Muscle of leg (tissue), 16 donors: ENCODE measurements at places on chromosomes 2 and 18.

- DNase-seq: no peak
Observed at GRCh38 chr18:72692595-72692994, 148.5 kb upstream of the CBLN2 start.

- no peak for DNase-seq
Observed at GRCh38 chr2:199136242-199136641, 321.5 kb downstream of the SATB2 start.

GRCh38 chr2:36831185-36831584, 134.7 kb downstream of the VIT start:
- no peak for DNase-seq

DNA sequence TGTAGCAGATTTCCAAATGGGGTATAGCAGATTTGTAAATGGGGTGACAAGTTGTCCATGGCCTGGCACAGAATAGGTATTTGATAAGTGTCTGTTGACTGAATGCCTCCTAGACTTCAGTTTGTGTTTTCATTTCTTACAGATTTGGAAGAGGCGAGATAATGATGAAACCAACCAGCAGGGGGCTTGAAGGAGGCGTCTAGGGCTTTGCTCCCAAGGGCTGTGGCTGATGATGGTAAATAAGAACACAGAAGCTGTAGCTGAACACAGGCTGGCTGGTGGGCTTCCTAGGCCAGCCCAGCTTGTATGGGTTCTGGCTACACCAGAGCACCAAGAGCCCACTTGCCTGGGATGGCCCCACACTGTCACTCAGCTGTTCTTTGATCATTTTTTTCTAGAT, 19.4 kb downstream of the SFTPB start:
- DNase-seq: no peak

DNA sequence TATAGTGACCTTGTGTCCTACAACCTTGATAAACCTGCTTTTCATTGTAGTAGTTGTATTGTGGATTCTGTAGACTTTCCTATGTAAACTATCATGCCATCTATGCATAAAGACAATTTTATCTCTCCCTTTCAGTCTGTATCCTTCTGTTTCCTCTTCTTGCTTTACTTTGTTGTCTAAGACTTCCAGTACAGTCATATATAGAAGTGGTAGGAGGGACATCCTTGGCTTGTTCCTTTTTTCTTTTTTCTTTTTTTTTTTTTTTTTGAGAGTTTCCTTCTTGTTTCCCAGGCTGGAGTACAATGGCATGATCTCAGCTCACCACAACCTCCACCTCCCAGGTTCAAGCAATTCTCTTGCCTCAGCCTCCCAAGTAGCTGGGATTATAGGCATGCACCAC, 39.7 kb downstream of the UBE2F start:
- DNase-seq: no peak

DNA sequence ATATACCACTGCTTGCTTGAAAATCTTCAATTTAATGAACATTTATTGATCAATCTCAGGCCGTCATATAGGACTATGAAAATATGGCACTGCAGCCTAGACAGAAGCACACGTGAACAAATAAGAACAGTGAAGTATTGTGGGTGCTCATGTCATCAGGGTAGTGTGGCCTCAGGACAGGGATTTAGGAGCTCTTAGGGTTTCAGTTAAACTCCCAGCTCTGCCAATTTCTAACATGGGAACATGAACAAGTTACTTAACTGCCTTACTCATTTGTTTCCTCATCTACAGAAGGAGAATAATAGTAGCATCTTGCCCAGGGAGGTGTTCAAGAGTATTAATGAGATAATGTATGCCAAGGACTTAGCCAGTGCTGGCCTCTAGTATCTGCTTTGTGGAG, 146.0 kb upstream of the MAP3K20 start:
- DNase-seq: no peak

DNA sequence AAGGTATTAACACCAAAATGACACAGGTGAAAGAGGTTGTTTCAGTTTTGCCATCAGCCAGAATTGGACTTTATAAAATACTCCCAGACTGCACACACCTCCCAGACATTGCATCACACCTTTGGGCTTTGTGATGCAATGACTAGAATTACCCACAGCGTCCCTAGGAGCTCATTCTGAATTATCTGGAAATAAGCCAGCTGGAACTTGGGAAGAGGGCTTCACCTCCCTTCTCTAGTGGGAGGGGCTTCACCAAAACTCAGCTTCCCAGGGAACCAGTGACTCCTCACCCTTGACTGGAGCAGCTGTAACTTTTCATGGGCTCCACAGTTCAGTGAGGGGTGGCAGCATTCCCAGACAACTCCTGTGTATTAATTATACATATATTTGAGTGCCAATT, 83.1 kb upstream of the BZW1 start:
- no peak for DNase-seq

GRCh38 chr2:43065871-43066270, 160.5 kb downstream of the ZFP36L2 start:
- DNase-seq: no peak

- no peak for DNase-seq
Observed at GRCh38 chr2:527581-527980, 149.6 kb downstream of the TMEM18 start.

DNA sequence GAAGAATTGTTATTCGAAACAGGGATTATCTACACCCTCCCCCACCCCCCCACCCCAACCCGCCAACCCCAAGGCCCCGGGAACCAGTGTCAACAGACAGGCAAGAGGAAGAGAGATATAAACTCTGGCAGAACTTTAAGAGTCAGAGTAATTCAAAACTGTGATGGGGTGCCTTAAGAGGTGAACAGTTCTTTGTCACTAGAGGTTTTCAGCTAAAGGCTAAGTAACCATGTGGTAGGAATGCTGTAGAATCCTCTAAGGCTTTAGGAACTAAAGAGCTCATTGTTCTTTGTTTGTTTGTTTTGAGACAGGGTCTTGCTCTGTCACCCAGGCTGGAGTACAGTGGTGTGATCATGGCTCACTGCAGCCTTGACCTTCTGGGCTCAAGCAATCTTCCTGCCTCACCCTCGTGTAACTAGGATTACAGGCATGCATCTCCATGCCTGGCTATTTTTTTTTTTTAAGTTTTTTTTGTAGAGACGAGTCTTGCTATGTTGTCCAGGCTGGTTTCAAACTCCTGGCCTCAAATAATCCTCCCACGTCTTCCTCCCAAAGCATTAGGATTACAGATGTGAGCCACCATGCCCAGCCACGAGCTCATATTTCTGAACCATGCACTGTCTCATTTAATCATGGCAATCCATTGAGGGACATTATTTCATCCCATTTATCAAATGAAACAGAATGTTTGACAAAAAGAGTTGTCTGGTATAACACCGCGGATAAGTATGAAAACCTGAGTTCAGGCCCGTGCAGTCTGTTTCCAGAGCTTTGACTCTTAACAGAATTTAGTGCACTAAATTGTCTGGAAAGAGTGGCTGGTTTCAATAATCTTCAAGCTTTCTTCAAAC, 20.8 kb upstream of the TMEM17 start:
- no peak for DNase-seq

DNA sequence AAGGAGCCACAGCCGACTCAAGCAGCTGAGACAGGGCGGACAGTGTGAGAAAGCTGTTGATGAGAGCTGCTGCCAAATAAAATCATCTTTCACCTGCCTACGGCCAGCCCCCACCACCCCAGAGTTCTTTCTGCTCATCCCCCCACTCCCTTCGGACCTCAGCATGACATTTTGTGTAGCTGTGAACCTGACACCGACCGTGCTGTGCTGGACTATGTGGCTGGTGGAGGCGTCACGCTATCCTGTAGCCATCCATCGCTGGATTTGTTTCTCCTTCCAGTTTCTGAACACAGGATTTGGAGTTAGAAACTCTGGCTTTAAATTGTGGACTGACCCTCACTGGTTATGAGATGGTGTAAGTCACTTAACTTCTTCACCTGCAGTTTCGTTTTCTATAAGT, 317.3 kb downstream of the DCDC2C start:
- DNase-seq: no peak

- DNase-seq: no peak
Observed at GRCh38 chr2:176392744-176393414, 123.6 kb downstream of the MTX2 start.

GRCh38 chr18:12314591-12315305, 6.7 kb downstream of the TUBB6 start:
- peak; percentile 51 for DNase-seq

DNA sequence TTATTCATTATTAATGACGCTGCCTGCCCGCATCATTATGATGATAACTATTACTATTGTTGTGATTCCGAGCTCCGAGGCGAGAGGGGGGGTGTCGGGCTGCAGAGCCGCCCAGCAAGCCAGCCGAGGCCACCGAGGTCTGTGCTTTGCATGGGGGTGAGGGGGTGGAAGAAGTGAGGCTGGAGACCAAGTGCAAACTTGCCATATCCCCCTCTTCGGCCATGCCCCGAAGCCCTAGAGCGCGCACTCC, 3.6 kb downstream of the BCL11A start:
- DNase-seq: no peak

GRCh38 chr2:129849559-129850160, 129.8 kb upstream of the RAB6C start:
- peak; percentile 84 for DNase-seq

DNA sequence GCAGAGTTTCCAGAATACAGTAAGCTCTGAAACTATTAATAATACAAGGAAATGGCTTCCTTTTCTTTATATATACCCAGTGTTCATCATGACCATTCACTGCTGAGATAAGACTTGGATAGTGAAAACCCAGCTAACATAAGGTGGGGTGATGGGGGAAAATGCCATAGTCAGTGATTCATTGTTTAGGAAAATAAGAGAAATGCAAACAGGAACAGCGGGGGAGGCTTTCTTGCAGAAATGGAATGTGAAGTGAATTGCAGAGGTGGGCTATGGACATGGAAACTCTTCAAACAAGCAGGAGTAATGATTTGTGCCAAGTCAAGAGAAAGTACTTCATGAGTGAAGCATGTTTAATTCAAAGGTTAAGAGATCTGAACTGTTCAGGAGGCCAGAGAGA, 519.4 kb downstream of the TDRD15 start:
- no peak for DNase-seq

- DNase-seq: no peak
Observed at GRCh38 chr2:31324016-31324633, 90.2 kb downstream of the EHD3 start.

DNA sequence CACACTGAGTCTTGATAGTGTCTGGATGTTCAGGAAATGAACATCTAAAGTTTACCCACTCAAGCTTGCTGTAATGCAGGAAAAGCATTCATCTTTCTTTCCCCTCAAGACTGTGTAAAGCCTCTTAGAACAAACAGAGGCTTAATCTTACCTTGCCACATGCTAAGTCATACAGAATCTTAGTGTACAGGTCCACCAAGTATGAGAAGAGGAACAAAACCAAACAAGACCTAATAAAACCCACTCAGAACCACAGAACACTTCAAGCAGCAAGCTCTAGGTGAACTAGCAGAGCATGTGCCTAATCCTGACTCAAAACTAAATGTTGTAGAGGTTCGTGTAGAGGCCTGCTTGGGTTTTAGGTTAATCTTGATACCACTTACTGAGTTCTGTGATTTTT, 97.6 kb downstream of the SPTBN1 start:
- DNase-seq: no peak

DNA sequence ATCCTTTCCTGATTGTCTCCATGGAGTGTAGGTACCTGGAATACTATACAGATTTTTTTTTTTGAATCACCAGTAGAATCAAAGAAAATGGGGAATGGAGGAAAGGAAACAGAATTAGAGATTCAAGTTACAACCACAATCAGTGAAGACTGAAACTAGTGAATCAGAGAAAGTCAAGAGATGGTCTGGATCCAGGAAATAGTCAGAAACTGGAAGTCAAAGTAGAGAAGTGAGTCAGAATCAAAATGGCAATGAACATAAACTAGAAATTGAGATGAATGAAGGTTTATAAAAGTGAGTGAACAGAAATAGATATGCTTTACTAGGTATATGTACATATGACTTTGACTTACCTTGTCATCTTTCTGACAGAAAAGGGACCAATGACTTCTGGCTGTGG, 579.0 kb downstream of the PLCL1 start:
- DNase-seq: no peak

- no peak for DNase-seq
Observed at GRCh38 chr2:105882341-105882740, 137.6 kb downstream of the NCK2 start.

DNA sequence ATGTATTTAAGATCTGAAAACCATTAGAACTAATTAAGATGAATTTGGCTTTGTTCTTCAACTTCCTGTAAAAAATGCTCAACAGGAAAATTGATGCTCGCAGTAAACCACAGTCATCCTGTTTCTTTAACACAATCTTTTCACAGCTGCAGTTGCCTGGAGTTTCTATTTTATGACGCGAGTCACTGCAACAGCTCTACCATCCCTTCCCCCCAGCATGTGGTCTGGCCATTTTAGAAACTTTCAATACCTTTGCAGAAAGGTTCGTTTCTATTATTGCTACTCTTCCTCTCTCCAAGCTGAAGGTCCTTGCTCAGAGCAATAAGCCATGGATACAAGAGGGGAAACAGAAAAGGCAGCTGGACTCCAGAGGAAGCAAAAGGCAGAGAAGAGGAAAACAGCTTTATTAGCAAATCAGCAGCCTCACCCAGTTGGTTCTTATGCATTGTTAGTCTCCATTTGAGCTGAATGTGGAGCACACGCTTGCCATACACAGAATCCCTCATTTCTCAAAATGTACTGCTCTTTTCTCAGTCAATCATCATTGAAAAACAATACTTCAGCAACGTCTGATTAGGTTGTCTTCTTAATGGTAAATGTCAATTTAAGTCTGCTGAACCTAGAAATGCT, 3.9 kb downstream of the WIPF1 start:
- peak; percentile 90 for DNase-seq

DNA sequence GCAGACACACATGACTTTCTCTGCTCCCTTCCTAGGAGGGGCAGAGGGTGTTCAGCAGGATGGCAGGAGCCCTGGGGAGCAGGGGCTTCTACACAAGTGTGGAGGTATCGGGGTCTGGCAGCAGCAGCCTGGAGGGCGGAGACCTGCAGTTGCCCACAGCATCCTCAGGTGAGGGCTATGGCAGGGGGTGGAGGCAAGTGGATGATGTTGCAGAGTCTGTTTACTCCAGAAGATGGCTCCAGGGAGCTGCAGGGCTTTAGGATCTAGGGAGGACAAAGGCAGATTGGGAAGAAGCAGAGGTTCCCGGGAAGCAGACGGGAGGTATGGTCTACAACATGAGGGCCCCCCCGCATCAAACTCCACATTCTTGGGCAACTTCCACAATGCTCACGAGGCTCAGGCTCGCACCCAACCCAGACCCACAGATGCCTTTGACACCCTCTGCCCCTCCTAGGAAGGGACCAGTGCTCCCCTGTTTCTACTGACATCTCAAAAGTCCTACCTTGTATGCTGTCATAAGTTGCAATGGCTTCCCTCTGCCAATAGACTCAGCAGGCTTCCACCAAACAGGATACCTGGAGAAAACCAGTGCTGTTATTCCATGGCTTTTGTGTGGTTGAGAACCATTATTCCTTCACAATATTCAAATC, 12.0 kb upstream of the ATP6V1C2 start:
- no peak for DNase-seq
